SK-N-MC (cell line): ENCODE measurements at places on chromosomes 16 and 17.

DNA sequence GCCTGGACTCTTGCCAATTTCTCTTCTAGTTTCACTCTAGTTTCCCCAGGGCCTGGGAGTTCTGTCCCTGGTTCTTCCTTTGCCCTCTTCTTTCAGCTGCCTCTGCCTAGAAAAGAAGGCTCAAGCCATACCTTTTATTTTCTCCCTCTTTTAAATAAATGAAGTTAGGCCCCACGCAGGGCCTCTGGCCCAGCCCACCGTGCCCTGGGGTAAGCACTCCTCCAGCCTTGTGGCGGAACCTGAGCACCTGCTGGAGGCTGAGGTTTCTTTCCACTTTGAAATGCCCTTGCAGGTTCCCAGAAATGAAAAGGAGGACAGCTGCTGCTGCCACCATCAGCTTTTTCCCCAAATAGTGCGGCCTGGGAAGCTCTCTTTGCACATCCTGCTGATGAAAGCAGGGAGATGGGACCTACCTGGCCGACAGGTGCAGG lies 139.4 kb downstream of the CCDC182 start:
- DNase-seq: no peak

- no peak for DNase-seq
These were observed 3.1 kb upstream of the ERBB2 start for GRCh38 chr17:39696731-39697130.

DNA sequence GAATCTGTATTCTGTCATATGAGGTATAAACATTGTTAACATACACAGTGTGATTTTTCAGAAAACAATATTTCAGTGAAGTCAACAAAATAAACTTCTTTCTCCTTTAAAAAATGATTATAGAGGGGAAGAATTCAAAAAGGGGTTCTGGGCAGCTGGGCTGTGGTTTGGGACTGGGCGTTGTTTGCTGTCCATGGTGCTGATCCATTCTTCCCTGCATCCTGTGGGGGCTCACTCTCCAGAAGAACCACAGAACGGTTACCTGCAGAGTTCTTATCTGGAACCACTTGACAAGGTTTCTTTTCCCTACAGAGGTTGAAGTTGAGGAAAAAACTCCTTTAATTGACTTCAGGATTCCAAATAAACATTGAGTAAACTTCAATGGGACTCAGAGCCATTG lies 1091.0 kb downstream of the CDH8 start:
- DNase-seq: peak; percentile 2

DNA sequence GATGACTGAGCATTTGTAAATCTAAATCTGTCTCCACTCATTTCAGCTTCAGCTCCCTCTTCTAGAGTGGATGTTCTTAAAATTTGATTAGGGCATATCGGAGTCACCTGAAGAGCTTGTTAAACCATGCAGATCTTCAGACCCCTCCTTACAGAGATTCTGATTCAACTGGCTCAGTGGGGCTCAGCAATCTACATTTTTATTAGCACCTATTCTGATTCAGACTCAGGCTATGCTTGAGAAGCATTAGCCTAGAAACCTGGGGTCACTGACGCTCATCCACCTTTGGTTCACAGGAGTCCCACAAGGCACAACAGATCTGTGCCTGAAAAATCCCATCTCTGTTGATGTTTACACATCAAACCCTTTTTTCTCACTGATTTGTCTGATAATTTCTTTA lies 365.6 kb downstream of the GRIN2A start:
- no peak for DNase-seq

DNA sequence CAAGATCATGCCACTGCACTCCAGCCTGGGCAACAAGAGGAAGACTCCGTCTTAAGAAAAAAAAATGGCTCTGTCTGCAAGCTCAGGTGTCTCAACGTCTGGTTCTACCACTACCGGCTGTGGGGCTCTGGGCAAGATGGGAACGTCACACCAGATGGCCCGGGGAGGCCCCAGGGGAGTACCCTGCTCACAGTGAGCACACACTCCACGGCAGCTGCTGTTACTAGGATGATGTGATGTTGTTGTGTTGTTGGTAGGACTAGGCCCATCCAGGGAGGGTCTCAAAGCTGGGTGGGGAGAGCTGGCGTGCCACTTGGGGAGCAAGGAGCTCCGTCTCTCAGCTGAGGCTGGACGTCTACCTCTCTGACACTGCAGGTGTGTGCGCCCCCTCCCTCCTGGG lies 9.4 kb upstream of the NPTX1 start:
- DNase-seq: no peak

DNA sequence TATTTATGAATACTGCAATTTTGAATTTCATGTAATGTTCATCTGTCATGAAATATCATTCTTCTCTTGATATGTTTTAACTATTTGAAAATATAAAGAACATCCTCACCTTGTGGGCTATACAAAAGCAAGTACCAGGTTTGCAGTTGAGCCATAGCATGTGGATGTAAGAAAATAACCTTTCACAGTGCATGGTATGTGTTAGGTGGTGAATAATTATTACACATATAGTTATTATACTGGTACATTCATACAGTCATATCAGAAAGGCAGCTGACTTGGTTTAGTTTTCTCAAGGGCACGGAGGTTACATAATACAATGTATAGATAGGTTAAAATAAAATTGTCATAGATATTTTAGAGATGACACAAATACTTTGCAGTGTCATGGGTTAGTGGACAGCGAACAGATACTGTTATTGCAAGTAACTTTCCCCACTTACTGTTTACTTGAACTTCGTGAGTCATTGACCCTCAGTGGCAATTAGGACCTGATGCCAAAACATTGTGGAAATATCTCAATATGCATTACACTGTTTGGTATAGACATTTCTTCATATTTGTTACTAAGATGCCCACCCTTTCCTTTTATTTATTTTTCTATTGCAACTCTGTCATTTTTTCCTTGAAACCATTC lies 445.4 kb upstream of the GOT2 start:
- no peak for DNase-seq

GRCh38 chr17:18117982-18118975 lies 9.7 kb downstream of the MYO15A start:
- DNase-seq: no peak

DNA sequence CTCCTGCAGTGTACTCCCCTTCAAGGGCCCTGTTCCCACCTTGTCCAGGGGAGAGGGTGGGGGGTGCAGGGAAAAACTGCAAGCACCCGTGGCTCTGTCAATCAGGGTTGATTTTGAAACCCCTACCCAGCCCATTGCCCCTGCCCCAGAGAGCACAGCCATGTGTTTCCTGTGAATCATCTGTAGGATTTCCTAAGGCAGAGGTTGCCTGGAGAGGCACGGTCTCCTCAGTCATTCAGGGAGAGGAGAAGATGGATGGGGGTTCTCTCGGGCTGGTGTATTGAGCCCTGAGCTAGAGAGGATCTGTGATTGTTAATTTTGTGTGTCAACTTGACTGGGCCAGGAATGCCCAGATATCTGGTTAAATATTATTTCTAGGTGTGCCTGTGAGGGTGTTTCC lies 3.5 kb upstream of the AGRP start:
- no peak for DNase-seq

GRCh38 chr17:44722254-44722653 lies 13.8 kb downstream of the DBF4B start:
- DNase-seq: no peak

DNA sequence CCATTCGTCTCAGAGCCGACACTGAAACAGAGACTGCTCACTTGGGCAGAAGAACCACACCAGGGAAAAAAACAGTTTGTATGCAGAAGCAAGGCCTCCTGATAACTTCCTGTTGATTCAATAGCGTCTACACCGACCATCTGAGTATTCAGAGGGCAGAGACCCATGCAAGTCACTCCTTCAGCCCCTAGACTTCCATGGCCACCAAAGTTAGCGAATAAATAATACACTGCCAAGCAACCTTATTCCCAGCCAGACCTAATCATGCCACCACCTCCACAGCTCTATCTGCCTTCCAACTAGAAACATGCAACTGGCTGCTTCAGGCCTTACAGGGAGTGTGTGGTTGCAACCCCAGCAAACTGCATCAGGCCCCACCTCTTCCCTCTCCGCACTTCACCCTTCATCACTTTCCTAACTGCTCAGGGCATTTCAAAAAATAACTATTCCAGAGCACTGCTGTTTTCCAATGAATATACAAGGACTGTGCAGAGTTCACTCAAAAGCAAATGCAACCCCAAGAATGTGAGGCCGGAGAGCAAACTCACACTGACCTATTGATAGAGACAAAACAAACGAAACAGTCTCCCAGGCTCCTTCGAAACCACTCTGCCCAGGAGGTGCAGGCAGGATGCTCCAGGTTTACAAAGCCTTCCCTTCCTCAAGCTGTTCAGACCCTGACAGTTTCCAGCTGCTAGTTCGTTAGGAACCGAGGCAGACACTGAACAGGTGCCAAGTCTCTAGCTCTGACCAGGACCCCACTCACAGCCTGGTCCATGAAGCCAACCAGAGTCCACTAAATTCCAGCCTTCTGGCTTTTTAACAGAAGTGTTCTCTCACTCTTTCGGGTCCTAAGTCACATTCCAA lies 3.6 kb downstream of the USP7 start:
- DNase-seq: no peak

GRCh38 chr17:78375401-78376151 lies 2.9 kb upstream of the PGS1 start:
- no peak for DNase-seq

- no peak for DNase-seq
These were observed 113.2 kb downstream of the CDYL2 start for GRCh38 chr16:80691111-80691741.

DNA sequence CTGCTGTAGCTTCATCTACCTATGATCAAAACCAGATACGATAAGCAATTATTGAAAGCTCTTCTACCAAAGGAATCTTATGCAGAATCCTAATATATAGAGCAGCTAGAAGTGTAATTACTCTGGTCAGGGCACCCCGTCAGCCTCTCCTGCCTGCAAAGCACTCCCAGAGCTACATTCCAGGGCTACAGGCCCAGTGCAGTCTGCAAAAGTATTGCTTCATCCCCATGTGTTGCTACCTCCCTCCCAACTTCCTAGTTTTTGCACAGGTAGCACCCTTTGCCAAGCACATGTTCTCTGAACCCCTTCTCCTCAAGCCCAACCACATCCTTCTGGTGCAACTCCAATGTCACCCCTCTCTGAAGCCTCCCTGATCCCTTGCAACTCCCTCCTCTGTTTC lies 7.0 kb downstream of the CES5A start:
- DNase-seq: no peak

- DNase-seq: no peak
These were observed 2.6 kb downstream of the ENO3 start for GRCh38 chr17:4953451-4953961.

GRCh38 chr17:57939797-57940196 lies 15.4 kb downstream of the CUEDC1 start:
- no peak for DNase-seq

DNA sequence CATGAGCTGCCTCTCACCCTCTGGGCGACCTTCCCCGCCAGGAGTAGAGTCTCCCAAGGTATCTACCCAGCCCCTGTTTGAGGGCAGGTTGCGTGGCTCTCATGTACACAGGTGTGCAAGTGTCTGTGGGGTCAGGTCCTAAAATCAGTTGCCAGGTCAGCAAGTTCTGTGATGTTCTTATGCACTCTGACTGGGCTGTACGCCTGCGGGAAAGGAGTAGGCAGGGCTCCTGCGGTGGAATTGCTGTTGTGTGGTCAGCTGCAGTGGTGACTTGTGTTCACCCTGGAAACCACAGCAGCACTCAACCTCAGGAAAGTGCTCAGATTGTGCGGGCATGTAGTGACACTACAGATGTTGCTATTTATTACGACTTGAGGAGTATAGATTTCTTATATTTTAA lies 19.4 kb downstream of the NARF start:
- no peak for DNase-seq

DNA sequence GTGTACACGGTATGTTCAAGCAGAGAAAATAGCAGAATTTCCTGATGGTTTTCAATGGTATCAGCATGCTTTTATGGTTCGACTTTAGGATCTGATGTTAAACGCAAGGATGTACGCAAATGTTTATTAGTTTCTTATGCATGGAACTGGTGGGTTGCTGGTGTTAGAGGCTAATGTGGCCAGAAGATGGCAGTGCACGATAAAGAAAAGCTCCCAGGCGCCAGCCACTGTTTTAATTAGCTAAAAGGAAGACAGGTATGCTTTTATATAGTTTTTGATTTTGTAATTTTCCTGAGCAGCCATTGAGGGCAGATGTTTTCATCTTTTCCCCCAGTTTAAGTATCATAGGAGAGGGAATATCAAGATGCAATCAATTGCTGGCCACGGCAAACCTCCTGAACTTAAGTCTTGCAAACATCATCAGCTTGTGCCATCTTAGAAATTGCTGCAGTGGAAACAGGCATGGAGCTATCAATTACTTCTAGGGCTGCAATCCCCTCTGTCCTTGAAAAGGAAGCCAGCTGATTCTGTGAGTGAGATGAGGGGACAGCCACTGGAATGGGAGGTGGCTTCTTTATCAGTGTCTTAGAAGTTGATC lies 648.5 kb upstream of the RBFOX1 start:
- DNase-seq: peak; percentile 2

GRCh38 chr17:61410141-61411010 lies 10.7 kb downstream of the TBX2 start:
- DNase-seq: no peak

GRCh38 chr17:4511199-4511932 lies 12.7 kb downstream of the SPNS2 start:
- no peak for DNase-seq

GRCh38 chr16:20833086-20833485 lies 26.8 kb downstream of the REXO5 start:
- no peak for DNase-seq

GRCh38 chr17:48394821-48395220 lies 35.2 kb downstream of the SKAP1 start:
- peak; percentile 22 for DNase-seq

DNA sequence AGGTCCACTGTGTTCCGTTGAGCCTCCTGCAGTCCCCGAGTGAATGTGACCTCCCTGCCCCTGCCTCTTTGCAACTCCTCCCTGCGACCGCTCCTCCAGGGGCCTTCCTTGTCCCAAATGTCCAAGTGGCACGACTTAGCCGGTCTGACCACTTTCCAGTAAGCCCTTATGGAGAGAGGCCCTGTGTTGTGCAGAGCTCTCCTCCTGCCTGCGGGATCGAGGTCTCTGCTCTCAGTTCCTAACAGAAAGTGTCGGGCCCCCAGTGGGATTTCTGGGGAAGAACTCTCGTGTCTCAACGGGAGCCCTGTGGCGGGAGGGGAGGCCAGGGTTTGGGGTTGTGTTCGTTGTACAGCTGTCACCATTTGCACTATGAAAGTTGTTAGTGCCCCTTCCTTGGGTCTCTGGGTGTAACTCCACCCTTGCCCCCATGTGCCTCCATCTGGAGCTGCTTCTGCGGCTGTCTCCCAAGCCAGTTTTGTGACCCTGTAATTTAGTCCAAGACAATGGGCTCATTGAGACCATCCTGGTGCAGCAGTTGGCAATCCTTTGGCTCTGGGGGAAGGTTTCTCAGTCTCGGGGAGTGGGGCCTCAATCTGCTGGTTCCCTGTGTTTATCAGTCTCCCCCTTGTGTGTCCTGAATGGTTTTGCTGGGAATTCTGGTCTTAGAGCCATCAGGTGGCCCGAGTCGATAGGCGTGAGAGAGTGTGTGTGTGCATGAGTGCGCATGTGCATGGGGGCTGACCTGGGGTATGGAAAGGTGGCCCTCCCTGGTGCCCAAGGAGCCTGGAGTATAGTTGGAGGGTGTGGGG lies 234.5 kb downstream of the SEC14L1 start:
- DNase-seq: no peak

DNA sequence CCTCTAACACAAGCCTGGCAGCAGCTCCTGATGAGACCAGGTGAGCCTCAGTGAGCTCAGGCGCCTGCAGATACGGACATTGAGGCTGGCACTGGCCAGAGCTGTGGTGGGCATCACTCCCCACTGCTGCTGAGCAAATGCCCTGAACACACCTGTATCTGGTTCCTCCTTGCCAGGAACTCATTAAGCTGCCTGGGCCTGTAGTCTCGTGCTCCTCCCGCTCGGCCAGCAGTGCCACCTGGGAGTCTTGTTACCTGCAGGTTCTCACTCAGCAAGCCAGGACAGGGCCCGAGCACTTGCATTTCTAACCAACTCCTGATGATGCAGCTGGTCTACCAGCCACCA lies 13.3 kb downstream of the EIF4A3 start:
- DNase-seq: no peak
